NCI-H2171 treated with DMSO at 0.1 percent for 48 hours (cell line): ENCODE measurements at places on chromosomes 13 and 19.

DNA sequence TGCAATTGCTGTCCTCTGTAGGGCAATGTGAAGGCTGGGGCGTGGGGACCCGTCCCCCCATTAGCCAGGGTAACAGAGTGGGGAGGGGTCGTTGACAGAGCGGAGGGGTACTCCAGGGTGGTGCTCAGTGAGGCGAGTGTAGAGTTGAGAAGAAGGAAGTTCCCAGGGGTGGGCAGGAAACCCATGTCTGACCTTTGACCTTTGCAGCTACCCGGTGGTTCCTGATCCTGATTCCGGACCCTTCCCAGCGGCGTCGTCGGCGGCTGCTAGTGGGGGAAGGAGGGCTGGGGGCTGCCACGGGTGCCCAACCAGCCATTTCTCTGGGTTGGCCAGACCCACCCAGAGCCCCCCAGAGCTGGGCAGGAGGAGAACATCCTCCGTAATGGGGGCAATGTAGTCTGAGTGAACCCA lies 2.1 kb upstream of the PLVAP start:
- DNase-seq = no peak

DNA sequence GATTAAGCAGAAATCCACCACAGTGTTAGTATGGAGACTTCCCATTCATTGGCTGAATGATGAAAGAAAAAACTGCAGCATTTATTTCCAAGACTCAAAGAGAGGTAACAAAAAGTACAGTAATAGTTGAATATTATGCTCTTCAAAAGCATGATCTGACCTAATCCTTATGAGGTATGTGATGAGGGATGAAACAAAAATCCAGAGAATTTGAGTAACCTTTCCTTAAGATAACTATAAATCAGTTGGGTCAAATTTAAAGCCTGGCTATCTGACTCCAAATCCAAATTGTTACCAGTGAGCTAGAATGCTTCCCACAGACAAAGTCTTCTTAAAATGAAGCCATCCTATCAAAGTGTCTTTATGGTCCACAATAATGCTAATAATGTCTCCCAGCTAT lies 38.1 kb downstream of the NUFIP1 start:
- no peak for DNase-seq

- peak; percentile 2 for DNase-seq
Measured at GRCh38 chr13:35876601-35877000, 254.6 kb downstream of the DCLK1 start.

GRCh38 chr13:108263621-108264355 lies 5.7 kb upstream of the TNFSF13B start:
- no peak for DNase-seq

GRCh38 chr19:15511671-15512424 lies 3.5 kb downstream of the CYP4F22 start:
- DNase-seq = no peak

- DNase-seq = no peak
Measured at GRCh38 chr13:114268344-114269280, 12.8 kb upstream of the UPF3A start.

- no peak for DNase-seq
Measured at GRCh38 chr19:46271481-46272197, 25.2 kb upstream of the HIF3A start.

DNA sequence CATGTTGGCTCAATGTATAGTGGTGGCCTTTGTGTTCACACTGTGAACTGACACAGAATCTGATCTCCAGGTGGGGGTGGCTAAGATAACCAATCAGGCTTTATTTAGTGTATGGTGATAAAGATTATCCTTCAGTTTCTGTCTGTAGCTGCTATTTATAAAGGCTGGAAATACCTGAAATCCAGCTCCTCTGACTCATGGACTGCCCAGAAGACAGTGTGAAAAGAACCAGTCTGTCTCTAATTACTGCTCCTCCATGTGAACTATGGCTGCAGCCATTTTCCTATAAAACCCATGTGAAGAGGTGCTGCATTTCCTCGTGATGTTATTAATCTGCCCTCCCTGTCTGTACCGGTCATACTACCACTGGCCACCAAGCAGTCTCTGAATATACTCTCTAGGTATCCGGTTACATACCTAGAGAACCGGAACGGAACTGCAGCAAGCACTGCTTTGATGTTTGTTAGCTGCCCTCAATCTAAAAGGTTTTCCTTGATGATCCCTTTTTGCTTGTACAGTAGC lies 238.0 kb downstream of the LHFPL6 start:
- DNase-seq = no peak

DNA sequence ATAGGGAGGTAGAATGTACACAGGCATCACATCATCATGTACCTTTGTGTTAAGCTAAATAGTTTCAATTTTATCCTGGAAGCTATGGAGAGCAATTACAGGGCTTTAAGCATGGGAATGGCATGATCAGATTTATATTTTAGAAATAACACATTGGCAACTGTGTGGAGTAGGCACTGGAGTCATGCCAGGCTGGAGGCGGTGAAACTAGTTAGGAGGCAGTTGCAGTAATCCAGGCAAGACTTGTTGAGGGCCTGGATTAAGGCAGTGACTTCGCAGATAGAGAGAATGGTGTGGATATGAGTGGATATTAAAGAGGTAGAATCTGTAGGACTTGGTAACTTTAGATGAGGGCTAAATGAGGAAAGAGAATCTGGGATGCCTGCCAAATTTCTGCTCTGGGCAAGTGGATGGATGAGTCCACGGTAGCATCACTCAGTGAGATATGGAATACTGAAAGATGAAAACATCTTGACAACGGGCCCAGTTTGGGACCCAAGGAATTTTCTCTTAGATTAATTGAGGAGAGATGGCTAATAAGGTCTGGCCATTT lies 506.2 kb downstream of the FGF9 start:
- DNase-seq = no peak

- no peak for DNase-seq
Measured at GRCh38 chr19:3769494-3769893, 2.5 kb downstream of the RAX2 start.

- DNase-seq = no peak
Measured at GRCh38 chr13:65724226-65724625, 1505.9 kb downstream of the PCDH9 start.

DNA sequence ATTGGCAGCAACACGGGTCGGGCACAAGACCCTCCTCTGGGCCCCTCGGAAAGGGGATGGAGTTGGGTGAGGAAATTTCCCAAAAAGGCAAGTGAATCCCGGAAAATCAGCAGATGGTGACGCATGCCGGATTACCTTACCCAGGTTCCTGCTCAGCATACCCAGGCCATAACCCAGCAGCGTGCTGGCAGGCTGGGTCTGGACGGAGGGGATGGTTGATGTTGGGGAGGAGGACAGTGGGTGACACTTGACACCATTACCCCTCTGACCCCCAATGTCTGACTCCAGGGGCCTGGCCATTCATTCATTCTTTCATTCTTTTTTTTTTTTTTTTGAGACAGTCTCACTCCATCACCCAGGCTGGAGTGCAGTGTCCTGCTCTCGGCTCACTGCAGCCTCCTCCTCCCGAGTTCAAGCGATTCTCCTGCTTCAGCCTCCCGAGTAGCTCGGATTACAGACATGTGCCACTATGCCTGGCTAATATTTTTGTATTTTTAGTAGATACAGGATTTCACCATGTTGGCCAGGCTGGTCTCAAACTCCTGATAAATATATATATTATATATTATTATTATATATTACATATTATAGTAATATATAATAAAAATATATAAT lies 799 bp downstream of the PVR start:
- peak; percentile 74 for DNase-seq

DNA sequence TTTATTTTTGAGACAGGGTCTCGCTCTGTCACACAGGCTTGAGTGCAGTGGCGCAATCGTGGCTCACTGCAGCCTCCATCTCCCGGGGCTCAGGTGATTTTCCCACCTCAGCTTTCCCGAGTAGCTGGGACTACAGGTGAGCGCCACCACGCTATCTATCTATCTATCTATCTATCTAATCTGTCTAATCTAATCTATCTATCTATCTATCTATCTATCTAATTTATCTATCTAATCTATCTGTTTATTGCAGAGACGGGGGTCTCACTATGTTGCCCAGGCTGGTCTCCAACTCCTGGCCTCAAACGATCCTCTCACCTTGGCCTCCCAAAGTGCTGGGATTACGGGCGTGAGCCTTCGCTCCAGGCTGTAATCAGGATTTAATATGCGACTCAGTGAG lies 587 bp downstream of the ZNF613 start:
- no peak for DNase-seq

- DNase-seq = peak; percentile 97
Measured at GRCh38 chr19:35745328-35746086, at the start of the genes PSENEN and U2AF1L4. TSS of gene PSENEN (plus strand) at chr19:35745651. CDS start at chr19:35745931, 280 bp downstream. TSS of gene U2AF1L4 (minus strand) at chr19:35745418. CDS start at chr19:35745391, 27 bp downstream.

DNA sequence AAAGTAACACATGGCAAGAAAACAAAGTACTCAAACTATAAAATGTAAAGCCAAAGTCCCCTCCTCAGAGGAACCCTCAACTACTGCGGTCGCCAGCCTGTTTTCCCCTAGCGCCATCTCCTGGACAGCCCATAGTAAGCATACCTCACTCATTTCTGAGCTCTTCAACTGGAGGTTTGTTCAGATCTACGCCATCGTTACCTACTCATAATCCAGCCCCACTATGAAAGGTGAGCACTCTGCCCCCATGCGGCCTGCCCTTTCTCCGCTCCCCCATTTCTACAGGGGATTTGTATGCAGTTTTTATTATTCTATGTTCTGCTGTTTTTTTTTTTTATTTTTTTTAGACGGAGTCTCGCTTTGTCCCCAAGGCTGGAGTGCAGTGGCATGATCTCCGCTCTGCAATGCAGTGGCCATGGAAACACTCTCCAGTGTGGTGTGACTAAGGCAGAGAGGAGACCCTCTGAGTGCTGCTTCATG lies 26.2 kb downstream of the OPA3 start:
- DNase-seq = peak; percentile 8

- DNase-seq = no peak
Measured at GRCh38 chr19:19218911-19219310, 7.2 kb downstream of the NCAN start.

- peak; percentile 98 for DNase-seq
Measured at GRCh38 chr19:3154957-3155736, 19.3 kb downstream of the GNA15 start.

GRCh38 chr13:24660023-24660741 lies 20.0 kb upstream of the ATP12A start:
- no peak for DNase-seq

DNA sequence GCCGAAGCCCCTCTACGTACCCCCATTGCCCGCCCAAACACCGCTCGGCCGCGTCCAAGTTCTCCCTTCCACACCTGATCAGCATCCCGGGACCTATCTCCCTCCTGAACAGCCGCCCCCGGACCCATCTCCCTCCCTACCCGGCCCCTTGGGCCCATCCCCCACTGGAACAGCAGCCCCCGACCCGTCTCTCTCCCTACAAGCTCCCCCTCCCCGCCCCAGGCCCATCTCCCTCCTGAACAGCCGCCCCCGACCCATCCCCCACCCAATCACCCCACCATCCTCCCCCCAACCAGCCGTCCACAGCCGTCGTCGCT lies 610 bp downstream of the ZSCAN1 start:
- DNase-seq = no peak

- no peak for DNase-seq
Measured at GRCh38 chr13:100314132-100314910, 225.4 kb downstream of the PCCA start.

DNA sequence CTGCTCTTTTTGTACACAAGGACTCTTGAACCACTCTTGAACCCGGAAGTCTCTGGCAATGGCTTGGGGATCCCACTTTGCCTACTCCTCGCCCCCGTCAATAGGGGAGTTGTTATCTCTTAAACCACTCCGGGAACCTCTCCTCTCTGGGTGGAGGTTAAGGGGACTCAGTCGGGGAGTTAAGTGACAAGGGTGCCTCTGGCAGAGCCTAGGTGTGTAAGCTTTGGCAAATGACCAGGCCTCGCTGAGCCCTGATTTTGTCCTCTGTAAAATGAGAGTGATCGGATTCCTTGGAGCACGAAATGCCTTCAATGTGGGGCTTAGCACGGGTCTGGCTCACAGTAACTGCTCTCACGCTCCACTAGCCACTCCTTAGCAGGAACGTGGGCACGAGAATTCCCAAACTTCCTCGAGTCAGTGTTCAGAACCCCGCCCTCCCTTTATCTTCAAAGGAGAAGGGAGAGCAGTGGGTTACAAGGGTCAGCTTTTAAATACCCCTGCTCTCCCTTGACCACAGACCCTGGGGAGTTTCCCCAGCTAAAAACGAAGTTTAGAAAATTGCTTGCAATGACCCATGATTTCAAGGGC lies 193.3 kb downstream of the KATNAL1 start:
- DNase-seq = no peak

GRCh38 chr19:7602935-7603497 lies 7.4 kb downstream of the CAMSAP3 start:
- no peak for DNase-seq

GRCh38 chr13:110756219-110756631 lies 42.7 kb downstream of the ING1 start:
- DNase-seq = no peak

- no peak for DNase-seq
Measured at GRCh38 chr13:51303063-51303552, 36.4 kb upstream of the SERPINE3 start.

GRCh38 chr13:91313103-91313502 lies 34.4 kb upstream of the MIR17HG start:
- no peak for DNase-seq

DNA sequence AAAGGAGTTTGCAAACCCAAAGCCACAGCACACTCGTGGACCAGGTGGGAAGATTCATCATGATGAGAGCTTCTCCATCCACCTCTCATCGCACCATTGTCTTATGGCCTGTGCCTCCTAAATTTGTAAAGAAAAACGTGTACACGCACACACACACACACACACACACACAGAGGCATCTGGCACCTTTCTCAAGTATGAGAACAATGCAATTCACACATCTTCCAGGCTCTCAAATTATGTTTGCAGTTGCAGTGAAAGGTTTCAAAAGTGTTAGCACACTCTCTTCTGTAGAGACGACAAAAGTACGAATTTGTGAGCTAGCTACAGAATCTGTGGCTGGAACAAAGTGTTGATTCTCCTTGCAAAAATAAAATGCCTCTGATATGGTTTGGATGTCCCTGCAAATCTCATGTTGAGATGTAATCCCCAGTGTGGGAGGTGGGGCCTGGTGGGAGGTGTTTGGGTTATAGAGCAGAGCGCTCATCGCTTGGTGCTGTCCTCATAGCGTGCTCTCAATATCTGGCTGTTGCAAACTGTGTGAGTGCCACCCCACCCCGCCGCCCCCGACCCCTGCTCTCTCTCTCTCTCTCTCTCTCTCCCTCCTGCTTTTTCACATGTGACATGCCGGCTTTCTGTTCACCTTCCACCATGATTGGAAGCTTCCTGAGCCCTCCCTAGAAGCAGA lies 21.8 kb upstream of the RAB20 start:
- no peak for DNase-seq

- no peak for DNase-seq
Measured at GRCh38 chr19:5968431-5969373, 9.2 kb downstream of the RANBP3 start.
